ENCODE measurements at places on chromosomes 6 and 20. TPM values are rescaled to one million over a fixed set of nuclear protein-coding genes. Genes with fewer than 3 reads are reported as not detected.

GRCh38 chr6:25392372-25392771 is 113.2 kb downstream of the CARMIL1 start:
- no peak for DNase-seq

- no peak for DNase-seq
These were observed 75.6 kb upstream of the TXNDC5 start for GRCh38 chr6:7986219-7986618.

- DNase-seq = no peak
These were observed 43.5 kb upstream of the NFATC2 start for GRCh38 chr20:51586005-51586440.

GRCh38 chr20:33076662-33077372 is 2.6 kb upstream of the BPIFB4 start:
- no peak for DNase-seq

DNA sequence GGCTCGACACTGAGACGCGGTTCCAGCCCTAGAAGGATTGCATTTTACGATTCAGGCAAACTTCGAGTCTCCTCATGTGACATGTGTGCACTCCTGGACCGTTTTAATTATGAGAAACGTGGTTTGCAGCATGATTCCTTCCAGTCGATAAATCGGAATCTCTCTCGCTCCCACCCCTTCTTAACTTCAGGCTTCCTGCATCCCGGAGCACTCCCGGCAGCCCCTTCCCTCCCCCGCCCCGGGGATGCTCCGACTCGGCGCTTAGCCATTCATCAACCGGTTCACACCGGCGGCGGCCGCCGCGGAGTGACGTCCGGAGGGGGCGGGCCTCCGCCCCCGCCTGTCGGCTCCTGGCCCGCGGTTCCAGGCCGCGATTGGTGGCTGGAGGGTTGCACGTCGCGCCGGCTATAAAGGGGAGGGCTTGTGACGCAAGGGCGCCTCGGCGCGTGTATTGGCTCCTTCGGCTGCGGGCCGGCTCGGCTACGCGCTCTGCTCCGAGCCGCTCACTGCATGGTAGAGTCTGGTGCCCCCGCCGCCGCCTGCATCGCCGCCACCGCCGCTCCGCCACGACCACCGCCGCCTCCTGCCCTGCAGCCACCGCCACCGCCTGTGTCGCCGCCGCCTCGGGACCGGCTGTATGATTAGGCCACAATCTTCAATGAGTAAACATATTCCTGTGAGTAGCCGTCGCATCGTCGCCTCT is at the start of the genes LOC128125822 and PTP4A1:
Gene LOC128125822, plus strand, starts transcription at position 437 of the 703 bp plus-strand sequence.
Gene PTP4A1, plus strand, starts transcription at position 437 of the 703 bp plus-strand sequence. CDS start 4,401 bp downstream, outside the sequence.
- DNase-seq = peak; percentile 97

DNA sequence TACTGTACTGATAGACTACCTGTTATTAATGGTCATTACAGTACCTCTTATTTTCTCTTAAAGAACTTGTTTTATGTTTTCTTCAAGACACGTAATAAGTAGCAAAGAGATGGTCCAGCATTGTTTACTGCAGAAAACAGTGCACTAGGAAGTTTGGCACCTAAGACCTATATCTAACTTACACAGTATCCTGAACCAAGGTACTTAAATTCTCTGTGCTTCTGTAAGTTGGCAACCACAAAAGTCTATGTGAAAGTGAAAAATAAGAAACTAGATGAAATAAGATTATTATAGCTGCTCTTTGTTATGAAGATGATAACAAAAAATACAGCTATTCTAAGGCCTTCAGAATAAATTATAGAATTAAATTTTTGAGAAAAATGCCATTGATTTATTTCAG is 411.7 kb upstream of the SOX4 start:
- DNase-seq = no peak

DNA sequence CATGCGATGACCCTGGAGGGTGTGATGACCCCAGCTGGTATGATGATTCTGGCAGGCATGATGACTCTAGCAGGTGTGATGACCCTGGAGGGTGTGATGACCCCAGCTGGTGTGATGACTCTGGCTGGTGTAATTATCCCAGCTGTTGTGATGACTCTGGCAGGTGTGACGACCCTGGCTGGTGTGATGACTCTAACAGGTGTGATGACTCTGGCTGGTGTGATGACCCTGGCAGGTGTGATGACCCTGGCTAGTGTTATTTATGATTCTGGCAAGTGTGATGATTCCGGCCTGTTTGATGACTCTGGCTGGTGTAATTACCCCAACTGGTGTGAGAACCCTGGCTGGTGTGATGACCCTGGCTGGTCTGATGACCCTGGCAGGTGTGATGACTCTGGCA is 427.2 kb downstream of the QKI start:
- no peak for DNase-seq

- no peak for DNase-seq
These were observed 83.0 kb downstream of the SCAND1 start for GRCh38 chr20:35871259-35871771.

NHSL1 gene
- 0.71 TPM for total RNA-seq

CRYBG1 gene
- 32.3 TPM for total RNA-seq

PTPRK gene
- 21.3 TPM for total RNA-seq

TREML1 gene
- total RNA-seq = not detected

GATA5 gene
- not detected for total RNA-seq

ZBTB22 gene
- total RNA-seq = 6.9 TPM

NTSR1 gene
- not detected for total RNA-seq

Data from CD8-positive, alpha-beta memory T cell (primary cell).